Right renal pelvis (tissue), 4 donors: ENCODE measurements at places on chromosomes 3 and 15.

DNA sequence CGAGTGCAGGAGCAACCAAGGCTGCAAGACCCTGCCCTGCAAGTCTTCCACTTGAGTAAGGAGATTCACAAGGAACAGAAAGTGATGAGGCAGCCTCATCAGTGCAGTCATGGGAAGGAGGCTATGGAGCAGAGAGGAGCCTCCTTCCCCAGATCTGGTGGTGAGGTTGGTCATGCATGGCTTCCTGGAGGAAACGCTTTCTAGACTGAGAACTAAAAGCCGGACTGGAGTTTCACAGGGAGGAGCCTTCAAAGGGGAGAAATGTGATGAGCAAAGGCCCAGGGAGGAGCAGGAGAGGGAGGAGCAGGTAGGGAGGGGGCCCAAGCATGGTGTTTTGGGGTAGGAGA lies 139.9 kb downstream of the SRGAP3 start:
- no peak for DNase-seq

DNA sequence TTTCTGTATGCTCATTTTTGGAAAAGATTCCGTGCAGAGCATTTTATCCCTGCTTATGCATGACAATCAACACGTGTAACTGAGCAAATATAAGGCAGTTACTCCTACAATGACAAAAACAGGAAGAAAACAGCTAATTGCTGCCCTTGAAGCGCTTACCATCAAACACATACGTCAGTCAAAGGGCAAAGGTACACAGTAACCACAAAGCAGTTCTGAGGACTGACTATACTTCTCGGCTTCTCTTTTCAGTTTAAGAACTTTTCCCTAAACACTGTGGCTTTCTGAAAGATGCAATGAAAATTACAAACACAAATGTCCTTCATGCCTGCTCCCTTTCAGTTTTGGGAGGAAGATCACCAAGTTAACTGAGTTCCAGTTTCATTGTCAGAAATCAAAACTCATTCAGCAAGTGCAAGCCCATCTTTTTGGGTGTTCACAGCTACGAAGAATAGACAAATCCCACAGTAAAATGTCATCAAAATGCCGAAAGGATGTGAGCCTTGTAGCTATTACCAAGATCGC lies 602.8 kb downstream of the FOXP1 start:
- DNase-seq: no peak

DNA sequence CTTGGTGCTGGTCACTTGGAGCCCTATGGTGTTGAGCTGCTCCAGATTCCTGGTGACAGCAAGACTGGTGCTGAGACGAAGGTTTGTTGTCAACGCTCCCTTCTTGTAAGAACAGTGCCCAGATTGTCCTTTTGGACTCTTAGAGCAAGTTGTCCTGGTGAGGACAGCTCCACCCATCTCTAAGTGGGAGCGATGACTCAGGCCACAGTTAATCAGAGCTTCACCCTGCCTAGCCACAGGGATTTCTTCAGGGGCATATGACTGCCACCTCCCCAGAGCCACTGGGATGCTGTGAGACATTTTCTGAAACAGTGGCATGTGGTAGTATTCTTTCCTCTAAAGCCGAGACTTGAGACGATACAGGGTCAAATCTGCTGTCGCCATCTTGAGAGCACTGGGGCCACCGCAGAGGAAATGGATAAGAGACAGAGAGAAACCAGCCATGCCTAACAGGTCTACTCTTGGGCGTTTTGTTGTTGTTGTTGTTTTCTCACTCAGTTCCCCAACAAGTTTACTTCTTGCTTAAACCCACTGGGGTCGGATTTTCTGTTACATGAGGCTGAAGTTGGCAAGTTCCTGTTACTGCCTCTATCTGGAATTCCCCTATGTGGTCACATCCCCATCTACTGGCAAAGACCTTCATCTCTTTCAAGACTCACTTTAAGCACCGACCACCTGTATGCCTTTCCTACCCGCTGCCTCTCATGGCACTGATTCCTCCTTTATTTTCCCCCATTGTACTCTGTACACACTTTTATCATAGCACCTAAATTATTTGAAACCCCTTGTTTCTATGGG lies 16.0 kb upstream of the PCOLCE2 start:
- no peak for DNase-seq

GRCh38 chr3:155026999-155027591 lies 53.0 kb upstream of the MME start:
- no peak for DNase-seq

DNA sequence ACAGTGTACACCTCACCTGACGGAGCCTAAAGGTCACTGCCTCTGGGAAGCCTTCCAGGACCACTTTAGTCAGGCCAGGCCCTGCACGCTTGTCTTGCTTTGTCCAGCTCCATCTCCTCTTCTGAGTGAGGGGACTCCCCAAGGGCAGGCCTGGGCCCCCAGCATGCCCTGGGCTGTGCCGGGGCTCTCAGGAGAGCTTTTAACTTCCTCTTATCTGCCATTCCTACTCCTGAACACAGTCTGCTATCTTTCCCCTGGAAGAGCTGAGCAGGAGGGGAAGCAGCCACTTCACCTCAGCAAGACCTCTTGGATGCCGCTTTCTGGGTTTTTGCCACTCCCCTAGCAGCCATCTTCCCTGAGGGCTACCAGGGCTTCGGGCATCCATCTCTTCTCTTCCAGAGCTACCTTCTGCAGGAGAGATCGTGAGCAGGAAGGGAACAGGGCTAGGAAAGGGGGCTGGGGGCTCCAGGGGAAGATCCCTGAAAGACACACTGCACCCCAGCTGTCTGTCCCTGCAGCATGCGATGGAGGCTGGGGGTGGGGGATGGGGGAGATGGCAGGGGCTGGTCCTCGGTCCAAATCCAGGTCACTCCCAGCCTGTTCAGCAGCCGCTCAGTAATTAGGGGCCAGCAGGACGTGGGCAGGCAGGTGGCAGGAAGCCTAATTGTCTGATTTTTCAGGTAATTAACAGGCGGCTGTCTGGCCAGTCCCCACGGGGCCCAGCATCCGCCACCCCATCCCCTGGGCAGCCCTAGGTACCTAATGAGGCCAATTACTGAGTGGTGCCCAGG lies 19.9 kb upstream of the RPL29 start:
- DNase-seq: no peak

DNA sequence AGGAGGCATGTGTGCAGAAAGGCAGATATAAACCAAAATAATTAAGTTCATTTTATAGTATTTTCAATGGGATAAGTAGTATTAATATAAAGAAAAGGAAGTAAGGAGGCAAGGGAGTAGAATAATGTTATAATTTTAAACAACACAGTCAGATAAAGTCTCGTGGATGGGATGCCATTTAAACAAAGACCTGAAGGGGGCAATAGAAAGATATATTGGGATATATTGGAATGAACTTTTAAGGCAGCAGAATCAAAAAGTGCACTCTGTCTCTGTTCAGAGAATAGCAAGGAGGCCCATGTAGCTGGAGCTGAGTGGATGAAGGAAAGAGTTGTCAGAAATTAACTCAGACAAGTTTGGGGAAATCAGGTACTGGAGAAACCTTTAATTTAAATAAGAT lies 158.7 kb downstream of the CGGBP1 start:
- no peak for DNase-seq

- DNase-seq: no peak
These were observed 36.5 kb downstream of the CAPN3 start for GRCh38 chr15:42395838-42396237.

GRCh38 chr3:149019580-149019979 lies 28.2 kb downstream of the GYG1 start:
- no peak for DNase-seq

DNA sequence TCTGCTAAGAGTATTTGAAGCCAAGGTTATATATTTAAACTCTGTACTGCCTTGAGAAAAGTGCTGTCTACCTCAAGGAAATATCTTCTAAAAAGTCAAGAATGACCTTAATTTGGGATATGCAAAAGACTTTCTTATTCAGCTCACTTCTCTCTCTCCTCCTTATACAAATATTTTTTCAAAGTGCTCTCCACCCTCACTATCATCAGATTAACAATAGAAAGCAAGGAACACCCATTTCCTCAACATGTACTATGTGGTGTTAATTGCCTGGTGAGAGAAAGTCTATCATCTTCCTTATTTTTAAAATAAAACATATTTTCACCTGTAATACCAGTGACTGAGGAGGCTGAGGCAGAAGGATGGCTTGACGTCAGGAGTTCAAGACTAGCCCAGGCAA lies 44.4 kb upstream of the RSL24D1 start:
- DNase-seq: no peak

GRCh38 chr3:107949394-107949970 lies 141.3 kb downstream of the CD47 start:
- no peak for DNase-seq

GRCh38 chr3:156674911-156675829 lies 780 bp downstream of the TIPARP start:
- no peak for DNase-seq

DNA sequence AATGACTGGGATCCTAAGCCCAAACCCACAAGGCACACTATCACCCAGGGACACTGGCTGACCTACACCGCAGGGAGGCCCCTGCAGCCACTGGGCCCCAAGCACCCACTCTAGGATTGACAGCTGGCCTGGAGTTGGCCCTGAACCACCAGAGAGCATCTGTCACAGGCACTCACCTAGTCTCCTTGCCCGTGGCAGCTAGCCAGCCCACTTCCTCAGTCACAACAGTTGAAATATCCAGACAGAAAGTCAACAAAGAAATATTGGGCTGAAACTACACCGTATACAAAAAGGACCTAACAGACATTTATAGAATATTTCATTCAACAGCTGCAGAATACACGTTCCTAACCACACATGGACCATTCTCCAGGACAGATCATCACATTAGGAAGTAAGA lies 5.2 kb upstream of the SPINK8 start:
- DNase-seq: no peak

DNA sequence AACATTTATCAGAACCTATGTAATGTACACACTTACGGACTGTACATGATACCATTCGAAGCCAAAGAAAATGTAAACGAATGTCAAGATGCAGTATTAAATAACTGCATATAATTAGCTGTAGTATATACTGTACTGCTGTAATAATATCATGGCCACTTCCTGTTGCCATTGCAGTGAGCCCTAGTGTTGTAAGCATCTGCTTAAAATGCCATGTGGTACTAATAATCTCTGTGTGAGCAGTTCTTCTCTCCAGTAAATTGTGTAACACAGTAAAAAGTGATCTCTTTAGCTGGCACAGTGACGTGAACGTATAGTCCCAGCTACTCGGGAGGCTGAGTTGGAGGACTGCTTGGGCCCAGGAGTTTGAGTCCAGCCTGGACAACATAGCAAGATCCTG lies 8.6 kb downstream of the SPG11 start:
- no peak for DNase-seq

GRCh38 chr3:172520301-172520831 lies 2.9 kb downstream of the TNFSF10 start:
- DNase-seq: no peak

DNA sequence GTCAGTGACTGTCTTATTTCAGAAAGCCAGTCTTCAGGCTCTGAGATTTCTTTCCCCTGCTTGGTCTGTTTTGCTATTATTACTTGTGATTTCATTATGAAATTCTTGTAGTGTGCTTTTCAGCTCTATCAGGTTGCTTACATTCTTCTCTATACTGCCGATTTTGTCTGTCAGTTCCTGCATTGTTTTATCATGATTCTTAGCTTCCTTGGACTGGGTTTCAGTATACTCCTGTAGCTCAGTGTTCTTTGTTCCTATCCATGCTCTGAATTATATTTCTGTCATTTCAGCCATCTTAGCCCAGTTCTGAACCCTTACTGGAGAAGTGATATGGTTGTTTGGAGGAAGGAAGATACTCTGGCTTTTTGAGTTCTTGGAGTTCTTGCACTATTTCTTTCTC lies 40.5 kb downstream of the CEP63 start:
- DNase-seq: no peak

DNA sequence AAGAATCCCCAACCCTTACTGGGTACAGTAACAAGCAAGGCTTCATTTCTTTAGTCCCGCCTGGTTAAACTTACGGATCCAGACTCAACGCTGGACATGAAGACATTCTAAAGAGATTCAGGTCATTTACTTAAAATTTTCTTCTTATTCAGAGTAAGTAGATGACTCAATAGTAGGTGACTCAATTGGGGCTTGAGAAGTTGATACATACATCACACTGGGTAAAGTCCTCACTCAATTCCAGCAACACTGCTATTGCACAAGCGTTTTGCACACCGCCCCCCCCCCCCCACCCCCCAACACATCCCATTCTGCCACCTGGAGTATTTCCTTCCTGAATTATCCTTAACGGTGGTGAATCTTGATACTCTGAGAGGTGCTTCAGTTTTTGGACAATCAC lies 610.0 kb downstream of the FOXP1 start:
- DNase-seq: no peak

DNA sequence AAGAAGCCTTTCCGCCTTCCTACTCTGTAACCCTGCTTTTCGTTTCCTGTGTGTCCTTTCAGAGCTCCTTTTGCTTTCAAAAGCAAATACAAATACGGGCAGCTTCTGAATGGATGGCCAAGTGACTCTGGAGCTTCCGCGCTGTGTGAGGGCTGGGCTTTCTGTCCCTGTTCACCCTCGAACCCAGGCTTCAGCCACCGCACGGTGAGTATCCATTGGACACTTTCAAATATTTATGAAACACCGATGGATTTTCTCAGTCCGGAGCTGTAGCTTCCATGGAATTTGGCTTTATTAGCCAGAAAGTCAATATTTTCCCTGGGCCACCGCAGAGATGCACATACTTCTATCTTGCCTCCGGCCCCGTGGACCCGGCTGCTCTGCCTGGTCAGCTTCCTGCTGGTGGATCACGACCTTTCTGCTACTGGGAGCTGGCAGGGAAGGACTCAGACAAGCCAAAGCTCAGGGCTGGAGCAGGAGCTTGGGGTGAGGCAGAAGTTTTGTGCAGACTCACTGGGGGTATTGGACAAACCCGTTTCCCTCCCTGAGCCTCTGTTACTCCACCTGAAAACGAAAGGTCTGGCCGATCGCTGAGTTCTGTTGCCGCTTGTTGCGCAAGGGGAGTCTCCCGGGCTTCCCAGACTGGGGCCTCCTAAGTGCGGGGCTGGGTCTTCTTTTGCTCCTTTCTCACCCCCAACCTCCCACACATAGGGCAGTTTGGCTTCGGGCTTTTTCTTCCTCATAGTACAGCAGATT lies 63.6 kb downstream of the LINGO1 start:
- no peak for DNase-seq

- DNase-seq: no peak
These were observed 276.5 kb downstream of the TBL1XR1 start for GRCh38 chr3:176920766-176921160.

GRCh38 chr15:45185903-45186770 lies 1.6 kb downstream of the SHF start:
- no peak for DNase-seq
